A549 (cell line): ENCODE measurements at places on chromosomes 7 and 10.

GRCh38 chr7:32158076-32158475 lies 87.9 kb upstream of the PDE1C start:
- DNase-seq = no peak

- DNase-seq = no peak
These were observed 49.7 kb downstream of the SEC61G start for GRCh38 chr7:54709283-54709682.

- DNase-seq = no peak
These were observed 97.7 kb downstream of the CUBN start for GRCh38 chr10:17031637-17032635.

DNA sequence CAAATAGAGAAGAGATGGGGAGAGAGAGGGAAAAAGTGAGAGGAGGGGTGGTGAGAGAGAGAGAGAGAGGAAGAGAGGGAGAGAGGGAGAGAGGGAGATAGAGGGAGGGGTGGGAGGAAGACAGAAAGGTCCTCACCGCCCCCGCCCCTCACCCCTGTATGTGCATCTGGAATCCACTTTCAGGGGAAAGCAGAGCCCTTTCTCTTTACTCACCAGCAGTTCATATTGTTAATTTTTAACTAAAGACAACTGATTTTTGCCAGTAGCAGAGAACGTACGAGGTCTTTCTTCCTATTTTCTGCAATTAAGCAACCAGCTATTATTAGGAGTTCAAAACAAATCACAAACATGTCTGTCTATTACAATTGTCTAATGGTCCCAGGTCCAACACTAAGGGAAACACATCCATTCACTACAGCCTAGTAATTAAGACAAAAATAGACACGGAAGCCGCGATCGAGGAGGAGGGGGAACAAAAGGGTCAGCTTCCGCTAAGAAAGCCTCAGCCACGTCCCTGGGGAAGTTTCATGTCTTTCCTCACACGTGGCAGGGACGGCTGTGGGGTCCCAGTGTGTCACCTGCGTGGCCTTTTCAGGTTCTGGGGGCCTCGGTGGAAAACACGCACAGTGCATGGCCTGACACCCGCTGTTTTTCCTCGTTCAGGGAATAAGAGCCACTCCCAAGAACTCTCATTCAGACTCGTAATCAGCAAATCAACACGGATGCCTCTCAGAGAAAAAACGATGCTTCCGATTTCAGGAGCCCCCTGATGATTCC lies 572.0 kb downstream of the PTPRN2 start:
- DNase-seq = no peak

GRCh38 chr10:60797200-60797599 lies 18.9 kb downstream of the CDK1 start:
- no peak for DNase-seq

DNA sequence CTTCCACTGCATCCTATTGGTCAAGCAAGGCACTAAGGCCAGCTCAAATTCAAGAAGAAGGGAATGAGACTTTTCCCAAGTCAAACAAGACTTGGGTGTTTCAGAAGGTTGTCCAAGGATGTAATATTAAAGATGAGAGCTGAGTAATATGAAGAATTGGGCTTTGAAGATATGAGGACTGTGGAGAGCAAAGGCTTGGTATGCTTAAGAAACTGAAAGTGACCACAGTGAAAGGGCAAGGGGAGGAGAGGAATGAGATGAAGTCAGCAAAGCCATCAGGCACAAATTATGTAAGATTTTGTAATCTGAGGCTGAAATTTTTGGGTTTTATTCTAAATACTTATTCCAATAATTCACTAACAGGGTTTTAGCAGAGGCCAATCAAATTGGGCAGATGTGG lies 38.6 kb upstream of the NPY start:
- DNase-seq = no peak

GRCh38 chr7:1447551-1448244 lies 11.6 kb downstream of the MICALL2 start:
- no peak for DNase-seq

GRCh38 chr10:17652585-17652984 lies 8.6 kb downstream of the STAM start:
- DNase-seq = no peak

- DNase-seq = no peak
These were observed 56.2 kb downstream of the XPNPEP1 start for GRCh38 chr10:109866995-109867635.

GRCh38 chr10:132860532-132860931 lies 74.6 kb upstream of the NKX6-2 start:
- DNase-seq = no peak
